ENCODE measurements at places on chromosomes 3 and 15.

DNA sequence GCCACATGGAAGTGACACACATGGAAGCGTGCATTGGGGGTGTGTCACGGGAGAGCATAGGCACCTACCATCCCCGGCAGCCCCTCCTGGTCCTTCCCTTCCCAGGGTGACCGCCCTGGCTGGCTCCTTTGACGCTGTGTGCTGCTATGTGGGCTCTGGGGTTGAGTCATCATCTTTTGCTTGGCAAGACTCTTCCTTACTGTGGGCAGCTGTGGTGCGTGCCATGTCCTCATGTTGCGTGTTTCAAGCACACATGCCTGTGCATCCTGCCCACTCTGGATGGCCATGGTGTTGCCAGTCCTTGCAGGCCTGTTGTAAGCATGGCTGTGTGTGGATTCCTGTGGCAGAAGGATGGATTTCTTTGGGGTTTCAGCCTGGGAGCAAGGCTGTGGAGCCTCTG lies 14.0 kb downstream of the PLXNA1 start:
- DNase-seq, result no peak

GRCh38 chr3:25423780-25424588 lies 4.1 kb upstream of the RARB start:
- DNase-seq, result no peak

- DNase-seq, result no peak
These were observed 33.5 kb downstream of the TKT start for GRCh38 chr3:53222183-53222901.

GRCh38 chr3:132222868-132223538 lies 94.2 kb upstream of the ACP3 start:
- no peak for DNase-seq

GRCh38 chr3:1138036-1138435 lies 45.2 kb downstream of the CNTN6 start:
- DNase-seq, result no peak

DNA sequence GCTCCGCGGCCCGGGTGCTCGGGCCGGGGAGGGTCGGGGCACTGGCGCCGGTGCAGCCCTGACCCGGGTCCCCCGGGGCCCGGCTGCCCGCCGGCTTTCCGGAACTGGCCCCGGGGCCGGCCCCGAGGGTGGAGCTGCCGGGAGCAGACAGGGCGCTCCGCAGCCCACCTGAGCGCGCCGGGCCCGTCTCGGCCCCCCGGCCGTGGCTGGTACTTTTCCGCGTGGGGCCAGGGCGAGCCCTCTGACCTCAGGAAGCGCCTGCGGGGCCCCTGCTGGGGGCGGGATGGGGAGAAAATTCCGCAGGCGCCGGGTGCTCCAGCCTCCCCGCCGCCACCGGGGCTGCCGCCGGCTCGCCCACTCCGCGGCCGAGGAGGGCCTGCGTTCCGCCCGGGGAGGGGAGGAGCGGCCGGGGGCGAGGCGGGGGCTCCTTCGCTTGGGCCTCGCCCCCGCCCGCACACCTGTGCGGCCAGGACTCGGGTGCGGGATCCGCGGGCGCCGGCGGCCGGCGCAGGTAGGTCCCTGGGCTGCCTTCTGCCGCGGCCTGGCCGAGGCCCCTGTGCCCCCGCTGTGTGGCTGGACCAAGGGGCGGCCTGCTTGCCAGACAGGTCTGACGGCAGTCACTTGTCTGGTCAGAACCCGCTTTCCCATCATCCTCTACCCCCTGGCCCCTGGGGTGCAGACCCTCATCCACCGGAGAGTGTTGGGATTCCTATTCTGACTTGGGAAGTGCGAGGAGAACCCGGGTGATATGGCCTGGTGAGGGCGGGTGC lies 3.5 kb downstream of the FURIN start:
- DNase-seq, result no peak

- DNase-seq, result no peak
These were observed 235.7 kb downstream of the GREM1 start for GRCh38 chr15:32953533-32953910.

- no peak for DNase-seq
These were observed 5.1 kb downstream of the CCR5 start for GRCh38 chr3:46375814-46376213.

DNA sequence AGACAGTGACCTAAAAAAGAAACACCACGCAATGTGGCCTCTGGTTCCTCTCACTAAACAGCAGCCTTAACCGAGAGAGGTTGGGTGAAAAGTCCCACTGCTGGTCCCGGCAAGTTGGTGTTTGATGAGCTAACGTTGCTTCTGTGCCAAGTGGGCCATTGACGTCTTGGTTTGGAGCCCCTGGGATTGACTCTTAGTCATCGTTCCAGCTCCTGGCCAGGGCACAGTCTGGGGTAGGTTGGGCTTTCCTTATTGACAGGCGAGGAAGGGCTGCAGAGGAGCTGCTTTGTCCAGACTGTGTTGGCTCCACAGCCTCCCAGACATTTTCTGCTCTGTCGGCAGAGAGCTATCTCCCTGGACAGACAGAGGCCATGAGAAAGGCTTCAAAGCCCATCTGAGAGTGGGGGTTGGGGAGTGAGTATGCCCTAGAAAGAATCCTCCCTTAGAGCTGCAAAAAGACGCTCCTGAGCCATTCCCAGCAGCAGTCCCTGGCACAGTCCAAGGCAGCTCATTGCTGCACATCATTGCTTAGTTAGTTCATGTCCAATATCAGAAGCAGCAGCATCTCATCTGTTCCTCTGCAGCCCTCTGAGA lies 28.6 kb upstream of the C3orf80 start:
- no peak for DNase-seq

GRCh38 chr3:18033581-18034108 lies 291.2 kb upstream of the TBC1D5 start:
- no peak for DNase-seq

- no peak for DNase-seq
These were observed 89.3 kb upstream of the CCDC80 start for GRCh38 chr3:112730210-112730609.

- no peak for DNase-seq
These were observed 61.4 kb downstream of the CHCHD6 start for GRCh38 chr3:126765187-126766069.

DNA sequence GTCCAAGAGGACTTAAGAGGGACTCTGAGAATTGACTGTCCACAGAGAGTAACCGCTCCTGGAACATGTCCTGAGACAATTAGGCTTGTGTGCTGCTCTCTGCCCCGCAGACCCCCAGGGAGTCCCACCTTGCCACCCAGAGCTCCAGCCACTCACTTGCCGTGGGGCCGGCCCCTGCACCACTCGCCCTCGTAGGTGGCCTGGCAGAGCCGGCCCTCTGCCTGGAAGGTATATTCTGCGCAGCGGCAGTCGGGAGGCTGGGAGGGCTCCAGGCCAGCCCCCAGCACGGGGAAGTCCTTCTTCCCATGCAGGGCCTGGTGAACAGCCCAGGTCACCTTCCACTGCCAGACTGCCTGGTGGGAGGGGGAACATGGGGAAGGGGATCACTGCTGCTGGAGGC lies 10.5 kb downstream of the ALS2CL start:
- no peak for DNase-seq

DNA sequence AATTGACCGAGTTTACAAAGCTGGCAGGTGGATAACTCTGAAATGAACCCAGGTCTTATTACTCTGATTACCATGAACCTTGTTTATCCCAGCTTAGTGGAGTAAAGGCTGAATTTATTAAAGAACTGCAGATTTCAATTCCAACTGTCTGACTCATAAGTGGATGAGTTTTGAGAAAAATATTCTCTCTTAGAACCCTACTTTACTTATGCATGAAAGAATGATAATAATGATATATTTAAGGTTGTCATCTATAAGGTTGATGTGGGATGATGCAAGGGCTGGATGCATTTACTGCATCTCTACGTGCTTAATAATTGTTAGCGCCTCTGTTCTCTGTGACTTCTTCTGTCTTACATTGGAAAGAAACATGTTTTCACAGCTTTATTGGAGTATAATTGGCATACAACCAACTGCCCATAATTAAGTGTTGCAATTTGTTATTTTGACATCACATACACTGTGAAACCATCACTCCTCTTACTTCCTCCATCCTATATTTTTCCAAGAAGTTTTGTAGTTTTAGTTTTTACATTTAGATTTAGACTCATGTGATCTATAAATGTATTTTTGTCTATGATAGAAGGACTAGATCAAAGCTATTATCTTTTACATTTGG lies 771.2 kb upstream of the ARRDC4 start:
- no peak for DNase-seq

GRCh38 chr3:69079269-69080159 lies 651 bp downstream of the UBA3 start:
- no peak for DNase-seq

DNA sequence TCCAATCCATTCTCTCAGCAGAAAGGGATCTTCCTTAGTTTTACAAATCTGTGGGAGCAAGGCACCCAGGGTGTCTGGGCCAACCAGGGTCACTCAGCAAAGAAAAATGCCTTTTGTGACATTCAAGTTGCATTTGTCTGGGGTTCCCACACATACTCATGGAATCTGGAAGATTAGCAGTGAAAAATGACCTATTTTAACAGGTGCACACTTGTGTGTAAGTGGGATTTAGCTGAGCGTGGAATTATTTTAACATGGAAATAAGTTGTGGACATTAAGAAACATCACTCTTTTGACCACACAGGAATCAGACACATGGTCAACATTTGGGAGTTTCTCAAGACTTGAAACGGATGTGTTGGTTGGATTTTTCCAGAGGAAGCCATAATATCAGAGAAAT lies 234.9 kb downstream of the OPA1 start:
- no peak for DNase-seq

DNA sequence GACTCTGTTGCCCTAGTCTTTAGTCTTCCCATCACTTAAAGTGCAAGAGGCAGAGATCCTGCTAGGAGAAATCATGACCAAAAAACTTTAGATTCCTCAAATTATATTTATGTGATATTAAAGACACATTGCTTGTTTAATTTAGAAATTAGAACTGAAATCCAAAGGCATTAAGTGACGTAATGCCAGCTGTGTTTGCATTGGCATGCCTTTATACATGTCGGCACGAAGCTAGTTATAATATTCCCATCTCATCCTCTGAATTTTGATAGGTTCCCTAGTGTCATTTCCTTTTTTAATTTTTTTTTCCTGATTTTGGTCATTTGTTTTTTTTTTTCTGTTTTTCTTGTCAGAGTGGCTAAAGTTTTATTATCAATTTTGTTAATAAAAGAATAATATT lies 203.5 kb upstream of the ZBTB20 start:
- no peak for DNase-seq

- DNase-seq, result no peak
These were observed 57.1 kb downstream of the TP63 start for GRCh38 chr3:189688262-189688661.

- no peak for DNase-seq
These were observed 69.1 kb upstream of the MAGI1 start for GRCh38 chr3:66107855-66108254.

DNA sequence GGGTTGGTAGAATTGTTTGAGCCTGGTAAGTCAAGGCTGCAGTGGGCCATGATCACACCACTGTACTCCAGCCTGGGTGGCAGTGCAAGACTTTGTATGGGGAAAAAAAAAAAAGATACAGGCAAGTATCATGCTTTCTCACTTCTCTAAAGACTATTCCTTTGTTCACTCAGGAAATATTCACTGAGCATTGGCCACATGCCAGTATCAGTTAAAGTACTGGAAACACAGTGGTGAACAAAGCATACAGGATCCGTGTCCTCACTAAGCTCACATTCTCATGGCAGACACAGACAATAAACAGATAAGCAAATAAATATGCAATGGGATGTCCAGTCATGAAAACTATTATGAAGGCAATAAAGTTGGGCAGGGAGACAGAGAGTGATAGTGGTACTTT lies 5.1 kb upstream of the MTHFS start:
- no peak for DNase-seq

- DNase-seq, result no peak
These were observed 1.1 kb downstream of the PLSCR2 start for GRCh38 chr3:146468234-146468633.

- DNase-seq, result no peak
These were observed 41.1 kb upstream of the GNB5 start for GRCh38 chr15:52232327-52232726.

- no peak for DNase-seq
These were observed 1407.1 kb downstream of the SI start for GRCh38 chr3:163671201-163671600.

- no peak for DNase-seq
These were observed 67.9 kb downstream of the IQCH start for GRCh38 chr15:67322481-67322880.

Measured in stimulated activated CD4-positive, alpha-beta T cell treated with anti-CD3 and anti-CD28 coated beads, TNF-alpha, amount 100 ng/mL, for 24 hours (primary cell).